ENCODE measurements at places on chromosomes 2 and 18.
A peak's percentile ranks its signal among the peaks of the same experiment; 100 is the strongest.

- DNase-seq, result no peak
These were observed 481.9 kb upstream of the SPRED2 start for GRCh38 chr2:65914244-65914786.

- DNase-seq, result no peak
These were observed 124.8 kb upstream of the NDUFV2 start for GRCh38 chr18:8977701-8978100.

GRCh38 chr2:235017441-235017840 lies 65.6 kb downstream of the SH3BP4 start:
- DNase-seq, result no peak

GRCh38 chr2:119837759-119838158 lies 78.0 kb downstream of the PTPN4 start:
- DNase-seq, result no peak

- peak; percentile 29 for DNase-seq
These were observed 76.4 kb upstream of the CNGA3 start for GRCh38 chr2:98269830-98270229.

All from astrocyte of the hippocampus (primary cell).